ENCODE measurements at places on chromosomes 12 and 14.
A peak's percentile ranks its signal among the peaks of the same experiment; 100 is the strongest.

- no peak for DNase-seq
These were observed 98.6 kb downstream of the TAOK3 start for GRCh38 chr12:118274066-118274465.

DNA sequence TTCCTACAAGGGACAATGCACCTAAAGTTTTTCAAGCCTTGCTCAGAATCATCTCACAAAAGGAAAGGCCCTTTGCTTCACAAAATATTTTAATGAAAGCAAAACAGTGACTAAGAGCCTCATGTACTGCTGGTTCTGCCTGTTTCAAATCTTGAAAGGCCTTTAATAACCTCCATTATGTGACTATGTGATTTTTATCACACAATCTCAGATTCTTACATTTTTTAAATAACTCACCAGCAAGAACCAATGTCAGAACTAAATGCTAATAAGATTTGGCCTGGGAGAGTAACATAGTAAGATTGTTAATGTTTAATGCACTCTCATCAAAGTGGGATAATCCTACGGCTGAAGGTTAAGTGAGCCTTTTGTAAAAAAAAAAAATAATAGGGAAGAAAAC is 378.9 kb downstream of the RGS6 start:
- no peak for DNase-seq

DNA sequence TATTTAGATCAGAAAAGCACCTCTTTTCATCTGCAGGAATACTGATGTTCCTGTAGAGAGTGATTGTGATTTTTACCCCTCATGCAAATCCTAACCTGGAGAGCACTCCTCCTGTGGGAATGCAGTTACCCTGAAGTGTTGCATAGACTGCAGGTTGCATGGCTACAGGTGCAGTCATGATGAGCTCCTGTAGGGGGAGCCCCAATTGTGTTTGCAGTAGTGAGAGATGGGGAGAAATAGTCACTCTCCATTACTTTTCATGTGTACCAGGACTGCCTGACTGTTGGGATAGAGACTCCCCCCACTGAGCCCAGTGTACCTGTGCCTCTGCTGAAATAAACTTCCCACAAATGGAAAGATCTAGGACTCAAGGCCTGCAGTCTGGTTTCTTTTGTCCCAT is 1086.5 kb downstream of the SLC6A15 start:
- DNase-seq, result peak; percentile 3

DNA sequence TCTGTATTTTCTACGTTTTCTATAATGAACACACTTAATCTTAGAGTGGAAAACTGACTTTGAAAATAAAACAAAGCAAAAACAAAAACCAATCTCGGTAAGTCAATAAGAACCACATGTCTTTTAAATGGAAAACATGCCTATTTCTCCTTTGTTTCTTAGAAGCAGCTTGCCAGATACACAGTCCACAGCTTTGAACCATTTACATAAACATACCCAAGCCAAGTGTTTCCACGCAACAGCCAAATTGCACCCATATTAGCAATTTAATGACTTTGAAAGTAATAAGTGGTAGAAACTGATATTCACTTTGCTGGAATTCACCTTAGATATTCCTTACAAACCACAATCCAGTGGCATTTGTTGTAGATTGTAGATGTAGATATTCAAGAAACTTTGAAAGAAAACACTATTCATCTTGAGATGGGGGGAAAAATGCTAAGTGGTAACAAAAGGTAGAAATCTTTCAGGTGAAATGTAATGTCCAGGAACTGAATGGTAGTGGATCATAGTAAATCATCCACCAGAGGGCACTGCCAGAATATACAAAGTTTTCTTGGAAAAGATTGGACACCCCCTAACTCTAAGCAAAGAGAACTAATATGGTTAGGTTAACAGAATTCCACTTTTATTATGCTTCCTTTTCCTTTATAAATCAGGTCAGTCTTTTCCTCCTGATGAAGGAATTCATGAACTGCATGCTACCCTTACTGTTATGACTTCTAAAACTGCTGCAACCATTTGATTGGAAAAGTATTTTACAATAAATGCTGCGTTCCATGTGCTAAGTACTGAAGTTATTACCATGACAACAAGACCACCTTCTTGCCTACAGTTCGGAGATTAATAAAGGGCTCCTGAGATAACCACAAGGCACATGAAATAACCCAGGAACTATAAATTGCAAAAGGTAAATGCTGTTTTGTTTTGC is 69.8 kb downstream of the RERG start:
- DNase-seq, result no peak
